GDM1 (cell line): ENCODE measurements at places on chromosomes 6 and 20.

- no peak for DNase-seq
These were observed 64.0 kb downstream of the QRSL1 start for GRCh38 chr6:106693418-106693817.

- DNase-seq, result peak; percentile 71
These were observed 66.3 kb downstream of the SLX4IP start for GRCh38 chr20:10501402-10501801.

DNA sequence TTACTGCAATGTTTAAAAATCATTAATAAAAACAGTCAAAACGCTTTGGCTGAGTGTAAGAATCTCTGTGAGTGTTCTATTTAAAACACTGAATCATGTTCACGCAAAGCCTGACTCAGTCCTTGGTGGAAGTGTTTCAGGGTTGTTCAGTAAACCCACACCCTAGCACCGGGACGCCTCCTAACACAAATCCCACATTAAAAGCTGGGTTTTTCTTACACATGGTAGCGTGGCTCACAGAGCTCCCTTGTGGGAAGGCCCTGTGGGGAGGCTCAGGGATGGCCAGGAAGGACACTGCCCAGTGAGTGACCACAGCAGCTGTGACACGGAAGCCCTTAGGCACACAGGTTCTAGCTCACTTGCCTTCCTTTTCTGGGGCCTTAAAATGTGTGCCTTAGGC lies 80.2 kb downstream of the GMPR start:
- DNase-seq, result no peak

GRCh38 chr6:88174906-88175305 lies 8.8 kb upstream of the CNR1 start:
- DNase-seq, result no peak

GRCh38 chr6:127053032-127053874 lies 65.2 kb upstream of the RSPO3 start:
- DNase-seq, result no peak

DNA sequence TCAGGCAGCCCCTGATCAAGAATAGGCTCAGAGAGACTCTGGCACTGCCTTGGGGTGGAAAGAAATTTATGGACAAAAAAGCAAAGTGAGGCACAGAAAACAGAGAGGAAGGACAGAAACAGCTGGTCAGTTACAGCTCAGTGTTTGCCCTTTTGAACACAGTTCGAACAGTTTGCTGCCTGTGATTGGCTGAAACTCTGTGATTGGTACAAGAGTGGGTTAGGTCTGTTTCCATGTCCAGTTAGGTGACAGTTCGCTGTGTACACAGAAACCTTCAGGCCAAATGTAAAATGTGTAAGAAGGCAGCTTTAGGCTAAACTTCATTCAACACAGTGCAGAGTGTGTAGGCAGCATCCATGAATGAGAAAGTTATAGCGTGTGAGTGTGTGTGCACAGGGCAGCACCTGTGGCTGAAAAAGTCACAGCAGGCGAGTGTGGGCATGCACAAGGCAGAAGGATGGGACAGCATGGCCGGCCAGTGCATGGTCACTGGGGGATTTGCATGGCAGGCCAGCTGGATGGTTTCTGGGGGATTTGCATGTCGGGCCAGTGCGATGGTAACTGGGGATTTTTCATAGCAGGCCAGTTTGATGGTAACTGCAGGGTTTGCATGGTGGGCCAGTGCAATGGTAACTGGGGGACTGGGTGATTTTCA lies 75.4 kb upstream of the FRMD1 start:
- no peak for DNase-seq

DNA sequence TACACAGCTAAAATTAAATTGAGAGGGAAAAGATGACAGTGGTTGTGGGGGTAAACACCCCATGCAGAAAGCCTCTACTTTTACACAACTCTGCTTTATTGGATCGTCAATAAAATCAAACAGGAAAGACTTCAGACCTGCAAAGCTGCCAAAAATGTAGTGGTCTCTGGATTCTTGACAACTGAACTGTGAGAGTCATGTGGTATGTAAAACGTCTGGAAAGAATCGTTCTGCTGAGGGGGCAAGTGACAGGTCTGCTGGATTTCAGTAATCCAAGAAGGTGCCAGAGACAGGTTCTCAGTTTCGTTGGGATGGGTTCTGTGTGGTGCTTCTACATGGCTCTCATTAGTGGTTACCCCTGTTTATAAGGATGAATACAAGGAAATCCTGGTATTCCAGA lies 63.3 kb downstream of the TSPYL4 start:
- no peak for DNase-seq

DNA sequence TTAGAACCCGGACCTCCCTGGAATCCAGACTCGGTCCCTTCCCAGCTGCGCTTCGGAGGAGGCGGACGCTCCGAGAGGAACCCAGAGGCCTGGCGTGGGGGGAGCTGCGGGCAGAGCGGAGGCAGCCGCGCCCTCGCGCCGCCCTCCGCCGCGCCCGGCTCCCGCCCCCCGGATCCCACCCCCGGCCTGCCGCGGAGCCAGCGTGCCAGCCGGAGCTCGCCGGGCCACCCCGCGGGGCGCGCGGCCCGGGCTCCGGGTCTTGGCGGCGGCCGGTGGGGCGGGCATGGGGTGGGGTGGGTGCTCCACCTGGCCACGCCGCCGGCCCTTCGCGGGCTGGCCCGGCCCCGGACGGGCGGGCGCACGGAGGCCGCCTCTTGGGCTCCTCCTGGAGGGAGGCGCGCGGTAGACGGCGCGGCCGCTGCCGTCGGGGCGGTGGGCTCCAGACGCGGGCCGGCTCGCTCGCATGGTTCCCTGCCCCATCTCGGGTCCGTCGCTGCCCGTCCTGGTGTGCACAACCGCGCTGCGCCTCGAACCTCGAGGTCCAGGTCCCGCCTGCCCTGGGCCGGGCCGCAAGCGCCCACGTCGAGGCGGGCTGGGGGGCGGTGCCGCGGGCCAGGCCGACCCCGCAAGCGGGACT lies 592 bp upstream of the CDYL start:
- DNase-seq, result peak; percentile 84

- DNase-seq, result no peak
These were observed 151.7 kb downstream of the TMEM200A start for GRCh38 chr6:130517444-130517931.

GRCh38 chr6:8082954-8083858 lies 19.0 kb upstream of the BLOC1S5 start:
- no peak for DNase-seq

- DNase-seq, result no peak
These were observed 611.3 kb downstream of the HDGFL1 start for GRCh38 chr6:23180504-23181293.

DNA sequence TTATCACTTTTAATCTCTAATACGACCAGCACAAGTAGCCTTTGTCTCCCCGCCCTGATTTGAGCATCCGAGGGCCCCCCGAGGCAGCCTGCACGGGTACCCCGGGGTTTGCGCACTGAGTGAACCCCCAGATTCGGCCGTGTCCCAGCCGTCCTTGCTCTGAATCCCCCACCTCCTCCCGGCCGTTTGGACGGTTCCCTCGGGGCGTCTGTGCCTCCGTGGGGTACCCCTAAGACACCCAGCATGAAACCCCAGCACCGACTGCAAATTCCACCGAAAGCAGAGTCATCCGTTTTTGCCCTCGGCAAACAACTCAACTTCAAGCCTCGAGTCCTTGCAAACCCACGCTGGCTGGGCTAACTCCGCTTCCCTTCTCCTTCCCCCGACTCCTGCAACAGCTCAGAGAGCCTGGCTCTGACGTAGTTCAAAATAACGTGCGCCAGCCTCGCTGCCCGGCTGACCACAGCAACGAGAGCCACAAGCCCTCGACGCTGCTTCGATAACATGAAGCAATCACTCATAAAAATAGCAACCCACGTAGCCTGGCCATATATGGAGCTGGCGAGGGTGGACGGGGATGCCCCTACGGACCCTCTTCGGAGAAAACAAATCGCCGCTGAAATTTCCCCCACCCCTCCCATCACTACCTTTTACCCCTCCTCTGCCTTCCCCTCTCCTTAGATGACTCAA lies 764 bp upstream of the SNAP25 start:
- no peak for DNase-seq

DNA sequence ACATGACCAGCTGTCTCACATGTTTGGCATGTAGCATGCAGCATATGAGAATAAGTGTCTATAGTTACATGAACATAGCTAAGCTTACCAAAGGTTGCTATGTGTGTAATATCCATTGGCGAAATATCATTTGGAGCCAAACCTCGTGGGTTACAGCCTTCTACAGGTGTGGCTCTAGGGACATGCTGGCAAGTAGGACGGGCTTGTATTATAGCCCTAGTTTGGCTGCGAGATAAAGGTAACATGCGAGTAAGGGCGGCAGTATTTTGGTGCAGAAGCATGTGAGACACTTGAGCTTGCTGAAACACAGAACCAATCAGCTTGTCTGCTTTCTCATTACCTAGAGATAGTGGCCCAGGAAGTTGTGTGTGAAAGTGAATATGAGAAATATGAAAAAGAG lies 6.5 kb upstream of the ABHD12 start:
- no peak for DNase-seq

DNA sequence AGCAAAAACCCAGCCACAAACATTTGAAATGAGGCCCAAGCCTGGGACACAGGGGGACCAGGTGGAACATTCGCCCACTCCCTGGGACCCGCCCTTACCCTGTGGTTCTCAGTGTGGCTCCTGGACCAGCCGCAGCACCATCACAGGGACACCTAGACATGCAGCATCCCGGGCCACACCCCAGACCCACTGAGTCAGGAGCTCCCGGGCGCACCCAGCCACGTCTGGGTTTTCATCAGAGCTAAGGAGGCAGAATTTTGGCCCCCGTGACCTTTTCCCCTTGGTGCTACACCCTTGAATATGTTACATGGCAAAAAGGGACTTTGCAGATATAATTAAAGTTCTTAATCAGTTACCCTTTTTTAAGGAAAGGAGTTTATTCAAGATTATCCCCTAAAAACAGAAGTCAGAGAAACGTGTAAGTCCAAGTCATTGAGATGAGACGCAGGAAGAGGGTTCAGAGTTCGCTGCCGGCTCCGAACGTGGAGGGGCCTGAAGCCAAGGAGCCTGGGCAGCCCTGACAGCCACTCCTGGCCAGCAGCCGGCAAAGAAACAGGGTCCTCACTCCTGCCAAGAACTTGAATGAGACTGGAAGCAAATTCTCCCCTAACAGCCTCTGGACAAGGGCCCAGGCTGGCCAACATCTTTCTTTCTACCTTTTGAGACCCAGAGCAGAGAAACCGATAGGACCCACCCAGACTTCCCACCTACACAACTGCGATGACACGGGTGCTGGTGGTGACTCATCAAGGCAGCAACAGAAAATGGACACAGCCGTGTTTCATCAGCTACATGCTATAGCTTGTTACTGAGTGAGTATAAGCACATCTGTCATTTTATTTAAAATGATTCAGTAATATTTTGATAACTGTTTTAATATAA lies 25.3 kb downstream of the BFSP1 start:
- no peak for DNase-seq
